ENCODE measurements at places on chromosomes 1 and 21.

GRCh38 chr1:3494321-3495308 is 40.1 kb downstream of the ARHGEF16 start:
- DNase-seq = no peak

DNA sequence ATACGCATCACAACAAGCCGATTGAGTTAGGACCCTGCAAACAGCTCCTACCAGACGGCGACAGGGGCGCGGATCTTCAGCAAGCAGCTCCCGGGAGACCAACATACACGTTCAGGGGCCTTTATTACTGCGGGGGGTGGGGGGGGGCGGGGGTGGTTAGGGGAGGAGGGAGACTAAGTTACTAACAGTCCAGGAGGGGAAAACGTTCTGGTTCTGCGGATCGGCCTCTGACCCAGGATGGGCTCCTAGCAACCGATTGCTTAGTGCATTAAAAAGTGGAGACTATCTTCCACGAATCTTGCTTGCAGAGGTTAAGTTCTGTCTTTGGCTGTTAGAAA is 162.0 kb downstream of the RUNX1 start:
- DNase-seq = no peak

GRCh38 chr1:4710592-4711415 is 56.4 kb downstream of the AJAP1 start:
- no peak for DNase-seq

DNA sequence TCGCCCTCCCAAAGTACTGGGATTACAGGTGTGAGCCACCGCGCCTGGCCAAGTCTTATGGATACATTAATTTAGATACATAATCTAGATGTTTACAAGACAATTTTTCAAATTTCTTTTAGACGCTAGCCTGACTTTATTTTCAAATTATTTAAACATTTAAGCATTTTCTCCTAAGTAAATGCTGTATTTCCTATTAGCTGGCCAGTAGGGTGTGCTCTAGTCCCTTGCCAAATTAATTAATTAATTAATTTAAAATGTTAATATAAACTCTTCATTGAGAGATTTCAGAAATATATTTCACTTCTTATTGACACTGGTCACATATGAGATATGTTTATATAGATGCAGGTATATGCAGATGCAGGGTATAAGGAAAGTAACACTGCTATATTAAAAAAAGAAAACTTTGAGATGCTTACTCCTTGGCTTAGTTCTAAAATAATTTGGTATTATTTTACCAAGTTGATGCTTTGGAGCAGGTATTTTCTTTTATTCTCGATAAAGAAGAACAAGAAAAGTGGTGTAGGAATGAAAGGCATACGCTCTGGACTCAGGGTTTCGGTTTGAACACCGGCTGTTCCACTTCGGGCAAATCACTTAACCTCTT is 5.2 kb upstream of the ERRFI1 start:
- DNase-seq = no peak

DNA sequence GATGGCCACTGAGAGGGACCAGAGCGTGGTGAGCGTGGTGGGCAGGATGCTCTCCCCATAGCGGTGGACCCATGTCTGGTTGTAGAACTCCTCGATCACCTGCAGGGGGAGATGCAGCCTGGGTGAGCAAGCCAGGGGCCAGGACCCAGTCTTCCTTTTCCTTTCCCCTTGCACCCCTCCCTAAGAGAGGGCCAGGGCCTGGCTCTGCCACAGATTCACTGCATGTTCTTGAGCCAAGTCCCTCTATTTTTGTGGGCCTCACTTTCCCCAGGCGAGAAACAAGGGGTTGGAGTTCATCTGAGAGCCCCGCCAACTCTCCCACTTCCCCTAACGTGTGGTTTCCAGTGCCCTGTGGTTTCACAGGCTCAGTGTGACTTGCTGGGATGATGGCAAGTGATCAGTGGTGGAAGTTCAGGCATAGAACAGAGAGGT is 27.5 kb downstream of the SLC2A1 start:
- no peak for DNase-seq

DNA sequence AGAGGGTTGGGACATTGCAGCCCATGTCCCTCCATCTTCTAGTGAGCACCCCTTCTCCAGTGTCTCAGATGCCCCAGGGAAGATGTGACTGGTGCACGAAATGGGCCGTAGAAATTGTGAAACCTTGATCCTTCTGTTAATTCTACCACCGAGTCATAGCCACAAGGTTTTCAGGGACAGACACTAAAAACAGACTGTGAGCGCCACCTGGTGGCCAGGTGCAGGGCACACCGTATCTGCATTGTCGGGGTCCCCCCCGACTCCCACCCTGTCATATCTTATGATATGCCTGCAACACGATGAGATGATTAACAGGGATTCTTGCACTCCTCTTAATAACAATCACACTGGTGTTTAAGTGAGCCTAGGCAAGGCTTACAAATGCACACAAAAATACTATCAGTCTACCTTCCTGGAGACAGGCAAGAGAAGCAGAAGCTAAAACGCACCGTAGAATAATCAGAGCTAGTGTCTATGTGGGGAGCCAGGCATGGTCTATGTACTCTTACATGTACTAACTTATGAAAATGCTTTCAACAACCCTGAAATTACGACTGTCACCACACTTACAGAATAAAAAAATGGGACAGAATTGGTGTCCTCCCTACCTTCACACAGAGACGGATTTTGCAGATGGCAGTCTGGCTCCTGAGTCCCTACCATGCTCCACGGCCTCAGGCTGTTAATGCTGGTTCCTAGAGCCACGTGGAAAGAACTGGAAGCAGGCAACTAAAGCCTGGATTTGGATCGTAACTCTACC is 57.9 kb downstream of the FHAD1 start:
- no peak for DNase-seq

DNA sequence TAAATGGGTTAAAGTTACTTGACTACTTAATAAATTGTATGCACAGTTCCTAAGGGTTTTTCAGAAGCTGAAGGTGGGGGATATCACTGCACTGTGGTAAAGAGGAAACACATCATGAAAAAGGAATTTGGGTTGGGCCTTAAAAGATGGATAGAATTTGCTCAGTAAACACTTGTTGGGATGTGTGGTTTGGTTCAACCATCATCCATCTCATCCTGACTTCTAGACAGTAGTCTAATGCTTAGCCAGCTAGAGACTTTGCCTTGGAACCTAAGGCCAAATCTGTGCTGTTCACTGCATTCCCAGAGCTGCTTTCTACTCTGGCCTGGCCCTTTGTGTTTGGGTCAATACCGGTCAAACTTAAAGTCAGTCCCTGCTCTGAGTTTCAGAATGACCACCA is 30.6 kb downstream of the LY9 start:
- DNase-seq = peak; percentile 9

GRCh38 chr1:66867501-66867900 is 57.2 kb downstream of the DNAI4 start:
- DNase-seq = no peak

Measured in HS-5 (cell line).